CD4-positive, alpha-beta T cell treated with Interferon alpha-2 for 1 hour (primary cell): ENCODE measurements at places on chromosomes 13 and 19.

GRCh38 chr13:50584856-50585580 lies 258.5 kb downstream of the DLEU7 start:
- DNase-seq, result no peak

- no peak for DNase-seq
These were observed 10.3 kb downstream of the TNFSF9 start for GRCh38 chr19:6540918-6541689.

- DNase-seq, result no peak
These were observed 512.0 kb downstream of the DACH1 start for GRCh38 chr13:71355010-71355409.

- DNase-seq, result no peak
These were observed 183.6 kb downstream of the ZNF536 start for GRCh38 chr19:30555791-30556110.

DNA sequence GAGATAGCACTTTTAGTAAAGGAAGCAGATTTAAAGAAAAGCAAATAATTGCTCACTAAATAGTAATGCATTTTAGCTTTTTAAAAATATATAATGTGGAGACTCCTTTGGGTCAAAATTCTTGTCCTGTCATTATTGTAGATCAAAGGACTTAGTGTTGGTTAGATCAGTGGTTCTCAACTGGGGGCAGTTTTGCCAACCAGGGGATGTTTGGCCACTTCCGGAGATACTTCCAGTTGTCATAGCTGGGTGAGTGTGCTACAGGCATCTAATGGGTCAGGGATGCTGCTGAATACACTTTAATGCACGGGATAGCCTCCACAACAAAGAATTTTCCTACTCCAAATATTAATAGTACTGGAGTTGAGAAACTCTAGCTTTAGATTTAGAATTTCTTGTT lies 126.8 kb downstream of the LMO7 start:
- DNase-seq, result no peak

DNA sequence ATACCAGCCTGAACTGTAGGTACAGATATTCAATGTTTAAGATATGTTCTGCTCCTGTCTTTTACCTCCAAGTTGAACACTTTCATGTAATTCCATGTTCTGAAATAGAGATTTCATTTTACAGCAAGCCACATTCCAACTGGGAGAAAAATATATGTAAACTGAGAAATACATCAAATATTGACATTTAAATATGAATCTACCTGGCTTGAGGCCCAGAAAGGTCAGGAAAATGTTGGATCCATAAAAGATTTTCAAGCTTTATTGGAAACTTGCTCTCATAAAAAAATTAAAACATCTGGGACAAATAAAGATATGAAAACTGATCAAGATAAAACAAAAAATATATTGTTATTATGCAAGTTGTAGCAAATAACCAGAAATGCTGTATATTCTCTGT lies 1078.7 kb upstream of the ATXN8OS start:
- no peak for DNase-seq

DNA sequence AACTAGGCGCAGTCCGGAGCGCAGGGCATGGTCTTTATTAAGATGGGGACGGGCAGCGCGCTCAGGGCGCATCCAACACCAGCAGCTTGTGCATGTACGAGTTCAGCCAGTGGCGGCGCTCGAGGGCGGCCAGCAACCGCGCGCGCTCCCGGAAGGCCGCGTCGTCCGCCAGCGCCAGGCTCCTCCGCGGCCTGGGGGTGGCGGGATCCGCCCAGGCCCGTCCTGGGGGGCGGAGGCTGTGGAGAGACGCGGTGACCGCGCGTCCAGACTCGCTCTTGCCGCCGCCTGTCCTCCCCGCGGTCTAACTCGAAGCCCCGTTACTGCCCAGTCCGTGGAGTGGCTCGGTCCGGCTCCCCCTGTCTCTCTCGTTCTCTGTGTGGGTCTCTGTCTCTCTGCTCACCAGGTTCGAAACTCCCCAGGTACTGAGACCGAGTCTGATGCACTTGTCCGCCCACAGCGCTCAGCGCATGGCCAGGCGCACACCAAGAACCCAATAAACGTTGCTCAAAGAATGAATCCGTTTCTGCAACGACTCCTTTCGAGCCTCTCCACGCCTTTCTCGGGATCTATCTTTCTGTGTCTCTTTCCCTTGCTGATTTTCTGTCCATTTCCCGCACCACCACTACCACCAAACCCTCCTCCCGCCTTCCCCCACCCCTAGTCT lies 702 bp downstream of the PTH2 start:
- DNase-seq, result peak; percentile 65

DNA sequence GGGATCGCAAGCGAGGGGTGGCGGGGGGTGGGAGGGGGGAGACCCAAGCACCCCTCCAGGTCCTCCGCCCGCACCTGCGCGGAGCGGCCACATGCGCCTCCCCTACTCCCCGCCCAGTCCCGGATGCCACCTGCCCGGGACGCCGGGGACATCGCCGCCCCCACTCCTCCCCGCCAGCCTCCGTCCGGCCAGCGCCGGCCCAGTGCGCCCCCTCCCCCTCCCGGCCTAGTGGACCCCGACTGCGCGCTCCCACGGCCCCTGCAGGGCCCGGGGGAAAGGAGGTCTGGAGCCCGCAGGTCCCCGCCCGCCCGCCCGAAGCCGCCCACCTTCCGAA lies 263 bp downstream of the RHPN2 start:
- peak; percentile 14 for DNase-seq
